Stimulated activated CD8-positive, alpha-beta memory T cell treated with anti-CD3 and anti-CD28 coated beads, Interleukin-2, amount 100 ng/mL, for 1 hour (primary cell): ENCODE measurements at places on chromosomes 2 and 18.

DNA sequence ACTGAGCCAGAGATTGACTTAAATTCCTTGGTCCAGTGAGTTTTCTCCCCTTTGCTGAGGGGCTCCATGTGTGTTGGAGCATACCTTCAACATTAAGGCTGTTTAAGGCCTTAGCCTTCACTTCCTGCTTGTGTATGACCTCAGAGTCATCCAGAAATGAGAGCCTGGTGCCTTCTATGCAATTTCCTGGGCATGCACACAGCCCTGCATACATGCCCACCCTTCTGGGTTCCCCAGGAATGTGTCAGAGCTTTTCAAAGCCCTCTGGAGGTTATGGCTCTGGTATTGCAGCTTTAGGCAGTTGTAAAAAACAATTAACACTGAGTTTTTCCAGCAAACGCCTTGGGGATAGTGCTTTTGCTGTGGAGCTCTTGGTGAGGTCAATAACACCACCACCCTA, 16.7 kb downstream of the IL1R1 start:
- no peak for DNase-seq

GRCh38 chr2:75284345-75284744, 85.0 kb upstream of the TACR1 start:
- DNase-seq, result no peak

DNA sequence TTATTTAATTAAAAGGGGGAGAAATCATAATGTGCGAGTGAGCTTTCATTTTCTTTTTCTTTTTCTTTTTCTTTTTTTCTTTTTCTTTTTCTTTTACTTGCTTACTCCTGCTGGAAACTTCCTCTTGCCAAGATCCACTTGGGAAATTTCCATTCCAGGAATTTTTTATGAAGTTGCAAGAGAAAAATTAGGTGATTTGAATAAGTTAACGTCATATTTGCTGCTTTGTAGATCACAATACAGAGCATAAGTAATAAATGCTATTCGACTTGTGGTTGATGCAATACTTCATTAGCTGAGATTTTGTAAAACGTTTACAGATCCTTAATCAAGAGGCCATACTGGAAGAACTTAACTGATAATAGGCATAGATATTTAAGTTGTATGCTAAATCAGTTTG, 354.7 kb upstream of the SMIM21 start:
- DNase-seq, result no peak

GRCh38 chr2:68235090-68235489, 17.2 kb downstream of the PPP3R1 start:
- DNase-seq, result no peak

DNA sequence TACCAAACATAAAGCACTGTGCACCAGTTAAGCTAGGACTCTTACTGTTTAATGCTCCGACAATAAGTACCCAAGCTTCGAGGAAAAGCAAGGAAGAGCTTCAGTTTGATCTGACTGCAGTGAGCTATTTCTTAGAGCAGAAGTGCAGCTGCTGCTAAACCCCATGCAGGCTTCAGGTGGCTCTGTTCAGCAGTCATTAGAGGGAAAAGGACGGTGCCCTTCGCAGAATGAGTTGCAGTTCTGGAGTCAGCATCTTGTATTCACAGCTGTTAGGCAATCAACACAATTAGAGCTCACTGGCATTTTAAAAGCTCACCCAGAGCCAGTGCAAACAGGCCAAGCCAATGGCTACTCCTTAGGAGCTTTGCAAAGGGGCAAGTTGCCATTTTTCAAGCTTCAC, 1.5 kb upstream of the CERKL start:
- no peak for DNase-seq

DNA sequence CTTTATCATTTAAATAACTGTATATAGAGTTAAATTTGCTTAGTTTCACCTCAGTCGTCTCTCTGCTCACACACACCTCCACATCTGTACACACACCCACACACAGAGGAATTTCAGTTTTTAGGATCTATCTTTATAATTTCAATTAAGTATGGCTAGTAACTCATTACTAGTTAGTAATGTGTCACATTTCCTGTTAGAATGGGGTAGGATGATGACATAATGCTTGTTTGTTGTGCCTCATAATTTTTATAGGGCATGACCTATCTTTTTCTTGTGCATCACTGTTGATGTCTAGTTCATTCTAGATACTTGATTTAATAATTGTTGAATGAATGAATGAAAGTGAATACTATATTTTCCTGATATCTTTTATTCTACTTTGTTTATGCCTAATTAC, 108.6 kb downstream of the AGPS start:
- no peak for DNase-seq

GRCh38 chr2:12232876-12233275, 483.9 kb upstream of the TRIB2 start:
- no peak for DNase-seq
